ENCODE measurements at places on chromosomes 16 and 17.

- DNase-seq, result no peak
Observed at GRCh38 chr17:38885044-38885727, 15.3 kb downstream of the LASP1 start.

GRCh38 chr17:39841134-39841683, 22.9 kb downstream of the IKZF3 start:
- no peak for DNase-seq

GRCh38 chr16:58425756-58426494, 33.7 kb downstream of the GINS3 start:
- no peak for DNase-seq

DNA sequence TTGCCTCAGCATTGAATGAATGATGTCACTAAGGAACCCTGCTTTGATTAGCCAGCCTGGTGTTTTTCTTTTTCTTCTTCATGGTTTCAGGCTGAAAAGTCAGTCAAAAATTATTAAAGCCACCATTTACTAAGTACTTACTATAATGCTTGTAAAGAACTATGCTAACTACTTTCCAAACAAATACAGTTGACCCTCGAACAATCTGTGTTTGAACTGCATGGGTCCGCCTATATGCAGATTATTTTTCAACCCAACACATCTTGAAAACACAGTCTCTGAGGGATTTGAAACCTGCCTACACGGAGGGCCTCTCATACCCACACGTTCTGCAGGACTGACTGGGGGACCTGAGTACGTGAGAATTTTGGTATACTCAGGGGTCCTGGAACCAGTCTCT, 136.3 kb downstream of the PARN start:
- DNase-seq, result no peak

- DNase-seq, result no peak
Observed at GRCh38 chr16:57956270-57956808, 14.6 kb downstream of the CNGB1 start.

DNA sequence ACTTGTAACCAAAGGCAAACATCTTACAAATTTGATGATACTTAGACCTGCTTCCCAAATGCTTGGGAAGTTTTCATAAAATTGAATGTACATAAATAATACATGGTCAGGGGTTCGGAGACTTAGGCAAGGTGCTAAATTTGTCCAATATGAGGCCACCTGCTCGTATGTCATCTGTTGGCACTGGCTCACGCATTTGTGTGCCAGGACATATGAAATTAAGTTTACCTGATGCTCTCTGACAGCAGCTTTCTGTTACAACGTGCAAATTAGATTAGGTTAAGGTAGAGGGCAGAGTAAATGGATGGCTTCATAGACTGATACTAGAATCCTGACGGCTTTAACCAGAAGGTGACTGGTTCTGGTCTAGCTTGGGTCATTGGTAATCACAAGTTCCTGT, 970.3 kb upstream of the RBFOX1 start:
- DNase-seq, result no peak

DNA sequence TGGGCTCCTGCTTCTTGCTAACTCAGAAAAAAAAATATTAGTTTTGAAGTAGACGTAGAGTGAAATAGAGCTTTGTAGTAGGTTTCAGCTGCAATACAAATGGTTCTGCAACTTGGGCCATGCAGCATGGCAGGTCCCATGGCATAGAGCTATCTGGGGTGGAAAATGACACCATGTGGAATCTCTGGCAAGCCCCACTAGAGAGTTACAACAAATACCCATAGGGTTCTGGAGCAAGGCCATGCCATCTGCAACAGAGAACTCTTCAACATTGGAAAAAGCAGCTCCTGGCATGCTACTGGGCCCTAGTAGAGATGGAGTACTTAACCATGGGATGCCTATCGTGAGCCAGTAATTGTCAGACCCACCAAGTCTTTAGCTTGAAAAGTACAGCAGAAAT, 25.3 kb upstream of the RBBP6 start:
- DNase-seq, result no peak

GRCh38 chr17:66834426-66834918, 445 bp upstream of the CACNG5 start:
- no peak for DNase-seq

GRCh38 chr16:67731753-67732095, 12.6 kb upstream of the GFOD2 start:
- no peak for DNase-seq

DNA sequence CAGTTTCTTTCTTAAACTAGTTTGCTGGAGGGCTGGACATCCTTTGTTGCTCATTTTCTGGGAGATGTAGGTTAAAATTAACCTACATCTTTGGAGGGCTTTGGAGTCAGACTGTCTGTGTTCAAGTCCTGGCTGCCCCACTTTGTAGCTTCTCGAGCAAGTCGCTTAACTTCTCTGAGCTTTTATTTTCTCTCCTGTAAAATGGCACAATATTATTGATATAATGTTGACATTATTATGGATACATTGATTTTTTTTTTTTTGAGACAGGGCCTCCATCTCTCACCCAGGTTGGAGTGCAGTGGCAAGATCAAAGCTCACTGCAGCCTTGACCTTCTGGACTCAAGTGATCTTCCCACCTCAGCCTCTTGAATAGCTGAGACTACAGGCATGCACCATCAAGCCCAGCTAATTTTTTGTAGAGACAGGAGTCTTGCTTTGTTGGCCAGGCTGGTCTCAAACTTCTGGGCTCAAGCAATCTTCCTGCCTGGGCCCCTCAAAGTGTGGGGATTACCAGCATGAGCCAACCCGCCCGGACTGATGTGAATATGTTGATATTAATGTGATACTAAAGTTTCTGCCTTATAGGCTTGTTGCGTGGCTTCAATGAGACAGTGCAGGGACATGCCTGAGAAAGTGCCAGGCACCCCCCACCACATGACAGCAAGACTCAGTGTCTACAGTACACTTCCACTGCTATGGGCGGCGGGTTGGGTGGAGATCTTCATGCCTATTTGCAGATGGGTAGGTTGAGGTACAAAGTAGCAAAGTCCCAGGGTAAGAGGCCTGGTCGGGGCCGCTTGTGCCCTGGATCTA, 31.6 kb upstream of the RMI2 start:
- DNase-seq, result no peak

- no peak for DNase-seq
Observed at GRCh38 chr17:1796800-1797199, 32.9 kb downstream of the SMYD4 start.

DNA sequence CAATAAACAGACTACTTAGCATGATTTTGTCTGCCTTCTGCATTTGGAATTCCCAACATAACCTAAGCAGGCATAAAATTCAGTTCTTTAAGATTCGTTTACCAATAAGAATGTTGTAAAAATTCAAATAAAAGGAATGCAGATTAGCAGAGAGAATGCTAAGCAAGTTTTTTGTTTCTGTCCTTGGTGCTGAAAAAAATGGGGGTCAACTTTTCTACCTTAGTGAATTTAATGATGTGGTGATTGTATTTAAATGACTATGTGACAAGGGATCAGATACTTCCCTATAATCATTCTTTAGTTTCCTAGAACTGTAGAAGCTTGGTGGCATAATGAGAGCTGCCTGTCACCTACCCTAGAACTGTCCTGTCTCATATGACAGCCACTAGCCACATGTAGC, 159.5 kb downstream of the RBFOX1 start:
- DNase-seq, result no peak

DNA sequence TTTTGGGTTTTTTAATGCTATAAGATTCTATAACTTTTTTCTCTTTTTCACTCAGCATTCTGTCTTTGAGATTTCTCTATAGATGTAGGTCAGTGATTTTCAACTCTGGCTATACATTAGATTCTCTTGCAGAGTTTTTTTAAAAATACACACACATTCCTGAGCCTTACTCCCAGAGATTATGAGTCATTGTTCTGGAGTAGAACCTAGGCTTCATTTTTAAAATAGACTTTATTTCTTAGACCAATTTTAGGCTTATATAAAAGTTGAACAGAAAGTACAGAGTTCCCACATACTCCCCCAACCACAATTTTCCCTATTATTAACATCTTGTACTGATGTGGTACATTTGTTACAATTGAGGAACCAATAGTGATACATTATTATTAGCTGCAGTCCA, 63.3 kb downstream of the CYB561 start:
- no peak for DNase-seq

DNA sequence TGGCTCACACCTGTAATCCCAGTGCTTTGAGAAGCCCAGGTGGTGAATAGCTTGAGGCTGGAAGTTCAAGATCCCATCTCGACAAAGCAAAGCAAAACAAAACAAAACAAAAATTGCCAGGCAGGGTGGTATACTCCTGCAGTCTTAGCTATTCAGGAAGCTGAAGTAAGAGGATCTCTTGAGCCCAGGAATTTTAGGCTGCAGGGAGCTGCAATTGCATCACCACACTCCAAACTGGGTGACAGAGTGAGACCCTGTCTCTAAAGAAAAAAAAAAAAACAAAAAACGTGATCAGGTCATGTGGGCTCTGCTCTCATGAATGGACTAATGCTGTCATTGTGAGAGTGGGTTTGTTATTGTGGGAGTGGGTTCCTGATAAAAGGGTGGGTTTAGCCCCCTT, 409.1 kb downstream of the NPIPA7 start:
- DNase-seq, result no peak

GRCh38 chr16:65786916-65787315, 579.6 kb upstream of the CDH5 start:
- DNase-seq, result no peak

DNA sequence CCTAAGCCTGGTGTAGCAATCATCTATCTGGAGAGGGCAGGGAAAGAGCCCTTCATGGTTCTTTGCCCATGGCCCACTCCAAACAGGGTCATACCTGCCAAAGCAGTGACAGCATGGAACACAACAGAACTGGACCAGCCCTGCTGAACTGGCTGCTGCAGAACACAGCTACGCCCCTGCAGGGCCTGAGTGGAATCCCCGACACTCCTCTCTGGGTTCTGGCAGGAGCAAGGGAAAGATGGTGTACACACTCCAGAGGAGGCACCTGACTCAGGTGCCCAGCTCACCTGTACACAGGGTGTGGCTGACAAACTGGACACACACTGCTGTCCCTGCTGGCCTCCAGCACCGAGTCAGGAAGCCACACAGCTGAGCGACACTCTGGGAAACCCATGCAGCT, 19.8 kb downstream of the MIEF2 start:
- DNase-seq, result no peak

GRCh38 chr17:16917671-16918394, 54.1 kb downstream of the TNFRSF13B start:
- no peak for DNase-seq

- no peak for DNase-seq
Observed at GRCh38 chr17:16986391-16986790, 14.5 kb upstream of the TNFRSF13B start.

GRCh38 chr17:34780438-34780837, 180.8 kb downstream of the CCT6B start:
- DNase-seq, result no peak

GRCh38 chr17:45132572-45133463, 503 bp upstream of the PLCD3 start:
- DNase-seq, result peak; percentile 41

- DNase-seq, result no peak
Observed at GRCh38 chr16:49089039-49089438, 192.6 kb downstream of the CBLN1 start.

- no peak for DNase-seq
Observed at GRCh38 chr17:8885967-8886684, 18.7 kb upstream of the PIK3R6 start.

Measured in stimulated activated CD4-positive, alpha-beta T cell treated with anti-CD3 and anti-CD28 coated beads, Interleukin-1b, Interleukin-23, amount 100 ng/mL, for 1 hour (primary cell).